ENCODE measurements at places on chromosomes 13 and 19.

- DNase-seq, result no peak
These were observed 37.6 kb downstream of the SPRY2 start for GRCh38 chr13:80303225-80303811.

DNA sequence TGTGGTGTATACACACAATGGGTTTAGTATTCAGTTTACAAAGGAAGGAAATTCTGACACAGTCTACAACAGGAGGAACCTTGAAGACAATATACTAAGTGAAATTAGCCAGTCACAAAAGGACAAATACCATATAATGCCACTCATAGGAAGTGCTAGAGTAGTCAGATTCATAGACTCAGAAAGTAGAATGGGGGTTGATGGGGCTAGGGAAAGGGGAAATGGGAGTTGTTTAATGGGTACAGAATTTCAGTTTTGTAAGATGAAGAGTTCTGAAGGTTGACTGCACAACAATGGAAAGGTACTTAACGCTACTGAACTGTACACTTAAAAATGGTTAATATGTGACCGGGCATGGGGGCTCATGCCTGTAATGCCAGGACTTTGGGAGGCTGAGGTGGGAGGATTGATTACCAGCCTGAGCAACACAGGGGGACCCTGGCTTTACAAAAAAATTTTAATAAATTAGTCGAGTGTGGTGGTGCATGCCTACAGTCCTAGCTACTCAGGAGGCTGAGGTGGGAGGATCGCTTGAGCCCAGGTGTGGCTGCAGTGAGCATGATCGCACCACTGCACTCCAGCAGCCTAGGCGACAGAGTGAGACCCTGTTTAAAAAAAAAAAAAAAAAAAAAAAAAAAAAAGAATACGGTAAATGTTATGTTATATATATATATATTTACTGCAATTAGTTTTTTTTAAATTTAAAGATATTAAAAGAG lies 45.0 kb downstream of the SLC15A1 start:
- no peak for DNase-seq

DNA sequence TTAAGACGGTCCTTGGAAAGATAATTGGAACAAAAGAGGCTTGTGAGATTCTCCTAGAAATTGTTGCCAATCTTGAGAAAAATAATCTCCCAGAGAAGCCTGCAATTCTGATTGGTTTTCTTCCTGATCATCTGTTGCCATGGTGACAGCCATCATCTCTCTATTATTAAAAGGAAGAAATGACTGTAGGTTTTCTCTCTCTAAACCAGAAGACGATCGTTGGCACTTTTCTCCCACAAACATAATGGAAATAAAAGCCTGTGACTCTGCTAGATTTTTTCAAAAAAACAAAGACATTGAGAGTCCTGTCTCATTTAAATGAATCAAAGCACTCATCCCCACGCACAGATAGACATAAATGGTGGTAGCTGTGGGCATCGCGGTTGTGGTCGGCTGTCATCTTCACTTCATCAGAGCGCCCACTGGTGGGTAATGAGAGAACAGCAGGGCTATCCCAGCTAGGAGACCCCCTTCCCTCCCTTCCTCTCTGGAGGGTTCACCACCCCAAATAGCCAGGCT lies 21.7 kb upstream of the CALM3 start:
- no peak for DNase-seq

DNA sequence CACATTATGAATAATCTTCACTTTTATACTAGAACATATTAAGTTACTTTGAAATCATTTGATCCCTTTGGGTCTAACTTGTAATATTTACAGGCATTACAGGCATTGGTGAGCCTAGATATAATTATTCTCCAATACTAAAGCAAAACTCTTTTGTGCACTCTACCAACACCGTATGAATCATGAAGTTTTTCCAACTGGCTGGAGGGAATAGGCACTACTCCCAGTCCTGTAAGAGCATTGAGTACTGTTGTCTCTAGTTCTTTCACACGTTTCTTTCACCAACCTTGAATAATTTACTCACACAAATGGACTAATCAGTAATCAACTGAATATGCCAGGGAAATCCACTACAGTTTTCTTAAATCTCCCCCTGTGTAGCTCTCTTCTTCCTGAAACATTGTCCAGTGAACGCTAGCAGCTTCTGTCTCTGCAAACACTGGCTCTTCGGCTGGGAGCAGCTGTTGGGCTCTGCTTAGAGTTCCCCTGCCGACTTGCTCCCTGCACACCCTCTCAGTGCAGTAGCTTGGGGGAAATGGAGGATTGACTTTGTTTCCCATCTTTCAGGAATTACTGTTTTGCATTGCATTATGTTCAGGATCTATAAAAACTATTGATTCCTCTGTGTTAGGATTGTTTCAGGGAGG lies 476.7 kb downstream of the RFC3 start:
- peak; percentile 14 for DNase-seq

DNA sequence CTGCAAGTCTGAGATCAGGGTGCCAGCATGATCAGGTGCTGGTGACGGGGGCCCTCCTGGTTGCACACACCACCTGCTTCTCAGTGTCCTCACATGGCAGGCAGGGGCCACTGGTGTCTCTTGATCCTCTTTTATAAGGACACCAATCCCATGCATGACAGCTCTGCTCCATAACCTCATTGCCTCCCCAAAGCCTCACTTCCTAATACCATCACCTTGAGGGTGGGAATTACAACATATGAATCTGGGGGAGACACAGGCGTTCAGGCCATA lies 15.0 kb upstream of the MIER2 start:
- no peak for DNase-seq

DNA sequence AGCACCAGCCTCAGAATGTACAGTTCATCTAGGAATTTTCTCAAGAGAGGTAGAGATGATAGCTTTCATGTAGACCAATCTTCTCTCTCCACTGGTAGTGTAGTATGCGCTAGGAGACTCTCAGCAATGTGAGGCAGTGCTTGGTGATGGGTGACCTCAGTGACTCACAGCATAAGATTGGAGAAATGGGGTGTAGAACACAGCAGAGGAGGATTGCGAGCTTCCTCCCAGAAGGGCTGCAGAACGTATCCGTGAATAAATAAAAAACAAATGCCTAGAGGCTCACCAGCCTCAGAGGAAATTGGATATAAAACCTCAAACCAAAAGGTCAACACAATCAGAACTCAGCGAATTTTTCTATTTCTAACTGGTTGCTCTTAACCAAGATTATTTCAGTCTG lies 182.9 kb upstream of the RXFP2 start:
- no peak for DNase-seq

DNA sequence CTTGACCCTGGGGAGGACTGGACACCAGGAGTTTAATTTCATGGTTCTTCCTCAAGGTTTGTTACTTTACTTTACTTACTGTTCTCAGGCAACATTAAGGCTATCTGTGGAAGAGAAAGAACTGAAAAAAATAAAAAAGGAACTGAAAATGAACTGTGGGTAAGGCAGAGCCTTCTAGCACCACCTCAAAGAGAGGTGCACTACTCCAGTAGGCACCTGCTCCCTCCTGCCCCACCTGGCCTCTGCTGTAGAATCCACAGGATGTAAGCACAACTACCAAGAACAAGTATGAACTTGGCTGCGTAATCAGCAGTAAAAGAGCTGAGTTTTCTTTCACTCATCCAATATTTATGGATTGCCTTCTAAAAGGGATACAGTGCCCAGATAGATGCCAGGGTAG lies 12.2 kb downstream of the ZNF112 start:
- no peak for DNase-seq

DNA sequence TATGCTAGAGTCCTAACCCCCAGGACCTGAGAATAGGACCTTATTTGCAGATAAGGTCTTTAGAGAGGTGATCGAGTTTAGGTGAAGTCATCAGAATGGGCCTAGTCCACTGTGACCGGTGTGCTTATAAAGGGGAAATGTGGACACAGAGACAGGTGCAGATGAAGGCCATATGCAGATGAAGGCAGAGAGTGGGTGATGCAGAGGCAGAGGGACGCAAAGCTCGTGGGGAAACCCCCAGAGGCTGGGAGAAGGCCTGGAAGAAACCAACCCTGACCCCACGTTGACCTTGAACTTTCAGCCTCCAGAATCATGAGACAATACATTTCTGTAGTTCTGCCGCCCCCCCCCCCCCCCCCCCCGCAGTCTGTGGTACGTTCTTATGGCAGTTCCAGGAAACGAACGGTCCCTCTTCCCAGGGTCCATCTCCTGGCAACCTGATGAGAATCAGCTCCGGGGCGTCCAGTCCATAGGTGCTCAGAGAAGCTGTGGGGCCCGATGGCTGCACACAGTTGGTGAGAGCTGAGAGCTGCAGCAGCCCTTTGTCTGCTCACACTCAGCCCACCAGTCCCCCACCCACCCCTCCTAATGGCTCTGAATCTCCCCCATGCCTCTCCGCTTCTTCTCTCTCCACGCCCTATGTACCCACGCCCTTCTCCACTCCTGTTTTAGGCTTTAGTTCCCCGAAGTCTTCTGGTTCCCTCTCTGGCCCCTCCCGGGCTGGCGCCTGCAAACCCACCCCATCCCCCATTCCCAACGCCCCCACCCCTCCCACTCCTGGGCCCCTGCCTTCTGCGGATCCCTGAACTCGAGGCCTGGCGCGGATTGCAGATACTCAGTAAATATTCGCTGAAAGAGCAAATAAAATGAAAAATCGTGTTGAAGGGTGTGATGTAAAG lies 218.3 kb upstream of the MAB21L1 start:
- no peak for DNase-seq

- DNase-seq, result no peak
These were observed 977 bp upstream of the IL17D start for GRCh38 chr13:20702530-20702914.

DNA sequence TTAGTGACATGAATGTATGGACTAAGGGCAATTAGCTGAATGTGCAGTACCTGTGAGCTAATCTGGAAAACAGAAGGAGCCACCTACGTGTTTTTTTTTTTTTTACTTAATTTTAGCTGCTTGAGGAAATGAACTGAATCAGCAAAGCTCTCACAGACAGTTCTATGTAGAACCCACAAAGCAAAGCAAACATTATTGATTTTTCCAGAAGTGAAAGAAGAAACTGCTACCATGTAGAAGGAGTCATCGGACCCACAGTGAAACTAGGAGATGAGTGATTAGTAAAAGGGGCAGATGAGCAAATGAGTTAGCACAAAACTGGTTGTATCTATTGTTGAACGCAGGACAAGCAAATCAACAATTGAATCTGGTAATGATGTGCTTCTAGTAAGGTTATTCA lies 94.1 kb upstream of the SLC7A1 start:
- DNase-seq, result no peak

DNA sequence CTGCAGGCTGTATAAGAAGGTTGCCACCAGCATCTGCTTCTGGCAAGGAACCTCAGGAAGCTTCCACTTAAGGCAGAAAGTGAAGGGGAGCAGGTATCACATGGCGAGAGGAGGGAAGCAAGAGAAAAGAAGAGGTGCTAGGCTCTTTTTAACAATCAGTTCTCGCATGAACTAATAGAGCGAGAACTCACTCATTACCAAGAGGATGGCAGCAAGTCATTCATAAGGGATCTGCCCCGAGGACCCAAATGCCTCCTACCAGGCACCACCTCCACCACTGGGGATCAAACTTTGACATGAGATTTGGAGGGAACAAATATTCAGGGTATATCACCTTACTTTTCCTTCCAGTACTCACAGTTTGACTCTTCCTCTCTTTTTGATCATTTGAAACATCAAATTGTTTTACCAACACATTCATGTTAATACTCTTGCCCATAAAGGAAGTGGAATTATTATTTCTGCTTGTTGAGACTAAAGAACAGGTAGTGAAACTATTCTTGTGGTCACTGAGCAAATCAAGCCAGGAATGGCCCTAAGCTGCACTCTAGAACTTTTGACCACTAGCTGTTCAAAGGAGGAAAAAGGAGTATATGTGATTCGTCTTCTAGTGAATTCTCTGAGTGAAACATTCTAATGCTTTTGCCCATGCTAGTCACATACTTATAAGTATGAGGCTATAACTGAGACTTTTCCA lies 45.0 kb downstream of the LACC1 start:
- no peak for DNase-seq

- no peak for DNase-seq
These were observed 389.4 kb downstream of the RFC3 start for GRCh38 chr13:34207334-34207733.

DNA sequence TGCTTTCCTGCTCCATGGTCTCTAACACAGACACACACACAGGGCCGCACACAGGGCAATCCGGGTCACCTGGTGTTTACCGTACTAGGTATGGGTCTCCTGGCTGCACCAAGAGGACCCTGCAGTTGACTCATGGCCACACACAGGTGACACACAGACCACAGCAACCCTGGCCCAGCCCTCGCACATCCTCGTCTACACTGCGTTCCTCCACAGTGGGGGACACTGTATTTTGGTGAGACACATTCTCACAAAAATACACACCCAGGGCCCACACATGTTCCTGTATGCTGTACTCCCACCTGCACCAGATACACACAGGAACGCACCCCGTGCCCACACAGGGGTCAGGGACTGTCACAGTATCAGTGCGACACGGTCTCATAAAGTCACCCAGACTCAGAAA lies 12.8 kb downstream of the PDE4A start:
- DNase-seq, result no peak

DNA sequence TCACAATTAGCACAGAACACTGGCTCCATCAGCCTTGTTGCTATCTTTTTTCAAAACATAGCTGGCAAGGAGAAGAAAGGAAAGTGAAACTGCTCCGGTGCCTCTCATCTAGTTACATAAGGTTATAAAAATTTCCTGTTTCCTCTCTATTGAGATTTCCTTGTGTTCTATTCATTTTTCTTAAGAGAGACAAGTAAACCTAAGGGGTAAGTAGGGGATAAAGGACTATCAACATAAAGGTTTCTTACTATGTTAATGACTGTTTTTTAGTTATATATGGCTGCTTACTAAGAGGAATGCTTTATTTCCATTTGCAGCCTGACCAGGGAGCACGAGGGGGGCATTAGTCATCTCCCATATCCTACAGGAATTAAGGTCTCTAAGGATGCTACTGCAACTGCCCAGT lies 73.2 kb upstream of the MLNR start:
- DNase-seq, result no peak

- DNase-seq, result no peak
These were observed 46.0 kb downstream of the DNM2 start for GRCh38 chr19:10763828-10764339.

DNA sequence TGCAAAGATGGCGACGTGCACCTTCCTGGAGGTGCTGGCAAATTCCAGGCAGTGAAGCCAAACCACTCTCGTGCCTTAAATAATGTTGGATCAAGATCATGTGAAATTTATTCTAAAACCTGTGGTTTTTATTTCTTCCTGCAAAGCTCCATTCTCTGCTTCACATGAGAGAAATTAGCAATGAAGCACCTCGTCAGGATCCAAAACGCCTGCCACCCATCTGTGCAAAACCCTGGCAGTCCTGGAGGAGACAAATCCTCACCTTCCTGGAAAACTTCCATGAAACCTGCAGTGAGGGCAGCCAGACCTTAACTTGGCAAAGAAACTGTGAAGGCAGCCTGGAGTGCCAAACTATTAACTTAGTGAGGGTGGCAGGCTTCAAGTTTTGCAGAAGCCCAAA lies 47.6 kb downstream of the CHST8 start:
- DNase-seq, result no peak

GRCh38 chr19:34124828-34125227 lies 47.5 kb upstream of the LSM14A start:
- DNase-seq, result no peak

Measured in NCI-H345 (cell line).